Fibroblast of pulmonary artery (primary cell): ENCODE measurements at places on chromosomes 1 and 21.

- no peak for DNase-seq
These were observed 42.2 kb downstream of the ECE1 start for GRCh38 chr1:21247892-21248715.

DNA sequence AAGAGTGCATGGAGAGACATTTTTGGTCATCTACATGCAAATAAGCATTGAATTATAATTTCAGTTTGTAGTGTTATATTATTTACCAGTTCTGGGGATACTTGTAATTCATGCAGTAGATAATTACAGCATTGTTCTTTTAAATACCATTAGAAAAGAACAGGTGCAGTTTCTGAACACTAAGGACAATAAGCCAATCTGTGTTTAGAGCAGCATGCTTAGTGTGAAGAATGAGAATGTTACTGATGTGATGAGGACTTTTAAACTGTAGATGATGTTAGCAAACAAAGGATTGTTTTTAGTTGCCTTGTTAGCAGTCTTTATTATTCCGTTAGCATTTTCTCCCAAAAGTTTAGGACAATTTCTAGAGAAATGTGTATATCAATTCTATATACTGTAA, 348.3 kb downstream of the BRINP3 start:
- no peak for DNase-seq

DNA sequence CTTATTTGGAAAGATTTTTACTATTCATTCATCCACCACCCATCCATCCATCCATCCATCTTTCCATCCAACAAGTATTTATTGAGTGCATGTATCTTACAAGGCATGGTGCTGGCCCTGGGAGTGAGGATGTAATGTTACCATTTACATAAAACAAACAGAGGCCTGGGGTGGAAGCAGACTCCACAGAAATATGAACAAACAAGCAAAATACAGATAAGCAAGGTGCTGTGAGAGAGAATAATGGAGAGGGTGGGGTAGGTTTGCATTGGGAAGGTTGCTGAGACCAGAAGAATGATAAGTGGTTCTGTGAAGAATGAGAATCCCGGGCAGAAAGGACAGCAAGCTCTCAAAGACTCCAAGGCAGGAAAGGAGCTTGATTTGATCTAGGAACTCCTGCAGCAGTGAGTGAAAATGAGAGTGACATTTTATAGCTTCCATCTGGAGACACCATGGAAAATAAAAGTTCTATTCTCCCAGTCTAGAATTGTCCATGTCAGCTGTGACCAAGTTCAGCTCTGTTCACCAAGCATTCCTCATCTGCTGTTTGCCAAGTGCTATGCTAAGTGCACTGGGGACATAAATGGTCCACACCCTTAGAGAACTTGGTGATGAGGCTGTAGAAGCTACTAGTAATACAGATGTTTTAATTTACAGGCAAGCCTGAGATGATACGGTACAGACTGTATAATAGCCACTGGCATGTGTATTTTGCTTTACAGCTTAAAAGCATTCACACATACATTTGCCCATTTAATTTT, 75.3 kb downstream of the PEX14 start:
- DNase-seq, result no peak

DNA sequence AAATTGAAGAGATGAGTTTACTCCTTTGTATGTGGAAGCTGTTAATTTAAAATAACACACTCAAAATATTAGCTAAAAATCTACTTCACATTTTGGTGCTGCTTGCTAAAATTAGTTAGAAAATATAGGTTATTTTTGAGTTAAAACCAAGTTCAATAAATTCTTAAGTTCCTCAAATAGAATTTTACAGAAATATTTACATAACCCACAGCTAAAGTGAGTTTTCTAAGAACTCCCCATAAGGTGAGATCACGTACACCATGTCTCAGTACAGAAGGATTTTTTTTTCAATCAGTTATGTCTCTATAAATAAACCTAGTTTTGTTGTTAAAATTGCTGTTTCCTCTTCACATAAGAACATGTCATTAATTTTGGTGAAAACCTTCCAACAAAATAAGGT, 108.0 kb downstream of the SDCCAG8 start:
- DNase-seq, result no peak

DNA sequence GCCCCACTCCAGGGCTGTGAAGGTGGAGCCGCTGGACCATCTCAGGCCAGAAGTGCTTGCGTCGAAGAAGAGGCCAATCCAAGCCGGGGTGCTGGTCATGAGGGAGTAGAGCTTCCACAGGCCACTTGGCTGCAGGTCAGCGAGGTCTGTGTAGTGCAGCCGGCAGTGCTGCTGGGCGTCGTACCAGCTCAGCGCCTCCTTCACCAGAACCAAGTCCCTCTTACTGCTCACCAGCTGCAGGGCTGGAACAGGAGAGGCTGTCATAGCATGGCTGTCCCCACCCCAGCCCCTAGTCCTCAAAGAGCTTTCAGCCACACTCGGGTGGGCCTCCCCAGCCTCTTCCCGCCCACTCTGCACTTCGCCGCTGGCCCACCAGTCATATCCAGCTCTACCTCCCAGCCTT, 2.2 kb downstream of the CLEC20A start:
- DNase-seq, result no peak

GRCh38 chr1:53697721-53698383, 41.1 kb downstream of the GLIS1 start:
- DNase-seq, result peak; percentile 52

DNA sequence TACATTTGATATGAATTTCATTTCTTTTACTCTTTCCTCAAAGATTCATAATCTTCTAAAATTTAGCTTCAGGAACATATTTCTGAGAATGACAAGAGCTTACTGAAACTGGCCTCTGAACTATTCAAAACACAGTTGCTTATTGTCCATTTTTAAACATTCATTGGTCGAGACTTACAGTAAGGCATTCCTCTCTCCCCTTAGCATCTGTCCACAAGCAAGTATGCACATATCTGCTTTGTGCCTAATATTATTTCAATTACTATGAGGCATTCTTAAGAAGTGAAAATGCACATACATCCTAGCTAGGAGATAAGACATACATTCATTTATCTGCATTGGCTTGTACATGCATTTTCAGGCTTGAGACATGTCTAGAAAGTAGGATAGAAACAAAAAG, 488.7 kb downstream of the PTBP2 start:
- no peak for DNase-seq

DNA sequence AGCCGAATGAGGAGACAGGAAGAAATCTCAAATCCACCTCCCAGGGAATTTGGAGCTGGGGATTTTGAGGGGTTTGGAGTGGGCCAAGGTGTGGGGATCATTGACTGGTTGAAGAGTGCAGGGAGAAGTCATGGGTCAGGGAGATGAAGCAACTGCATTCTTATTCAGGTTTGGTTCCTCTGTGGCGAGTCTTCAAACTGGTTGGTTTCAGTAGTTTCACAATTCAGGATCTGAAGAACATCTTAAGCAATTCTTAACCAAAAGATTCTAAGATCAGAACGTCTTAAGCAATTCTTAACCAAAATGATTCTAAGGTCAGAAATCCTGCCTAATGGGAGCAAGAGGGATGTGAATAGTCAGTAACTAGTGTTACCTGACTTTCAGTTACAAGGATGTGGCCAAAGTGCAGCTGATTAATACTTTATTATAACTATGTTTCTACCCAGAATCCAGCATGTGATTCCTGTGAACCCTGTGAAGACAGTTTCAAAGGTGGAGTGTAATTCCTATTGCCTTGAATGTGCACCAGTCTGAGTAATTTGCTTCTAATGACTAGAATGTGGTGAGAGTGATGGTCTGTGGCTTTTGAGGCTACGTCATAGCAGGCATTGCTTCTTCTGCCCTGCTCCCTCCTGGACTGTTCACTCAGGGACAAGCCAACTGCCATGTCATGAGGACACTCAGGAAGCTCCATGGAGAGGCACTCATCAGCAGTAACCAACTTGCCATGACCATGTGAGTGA, 61.2 kb downstream of the OLFML3 start:
- peak; percentile 11 for DNase-seq

GRCh38 chr1:248111157-248111556, 16.2 kb downstream of the OR2L13 start:
- no peak for DNase-seq

- peak; percentile 23 for DNase-seq
These were observed 524 bp downstream of the COPA start for GRCh38 chr1:160342526-160342925.

DNA sequence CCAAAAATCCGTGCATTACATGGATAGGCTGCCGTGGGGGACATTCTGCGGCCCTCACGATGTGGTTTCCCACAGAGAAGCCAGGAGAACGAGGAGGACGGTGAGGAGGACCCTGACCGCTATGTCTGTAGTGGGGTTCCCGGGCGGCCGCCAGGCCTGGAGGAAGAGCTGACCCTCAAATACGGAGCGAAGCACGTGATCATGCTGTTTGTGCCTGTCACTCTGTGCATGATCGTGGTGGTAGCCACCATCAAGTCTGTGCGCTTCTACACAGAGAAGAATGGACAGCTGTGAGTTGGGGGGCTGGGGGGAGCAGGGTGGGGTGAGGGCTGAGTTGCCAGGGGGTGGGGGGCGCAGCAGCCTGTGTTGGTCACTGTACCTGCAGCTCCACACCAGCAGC, 13.2 kb downstream of the PSEN2 start:
- no peak for DNase-seq

GRCh38 chr1:201999625-202000238, 10.7 kb upstream of the ELF3 start:
- DNase-seq, result peak; percentile 63

DNA sequence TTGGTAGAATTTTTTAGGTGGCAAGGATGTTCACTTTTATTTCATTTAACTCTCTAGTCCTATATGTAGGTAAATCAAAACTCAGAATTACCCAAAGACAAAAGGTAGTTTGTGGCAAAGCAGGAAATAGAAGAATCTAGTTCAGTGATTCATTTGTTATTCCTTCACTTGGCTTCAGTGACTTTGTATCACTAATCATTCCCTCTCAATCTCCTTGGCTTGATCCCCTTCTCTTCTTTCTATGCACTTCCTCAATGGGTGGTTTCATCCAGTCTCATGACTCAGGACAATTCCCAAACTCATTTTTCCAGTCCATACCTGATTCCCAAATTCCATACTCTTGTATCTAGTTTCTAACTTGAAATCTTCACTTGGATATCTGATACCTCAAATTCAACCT, 64.9 kb downstream of the PRKACB start:
- no peak for DNase-seq

- DNase-seq, result no peak
These were observed 52.0 kb downstream of the ECE1 start for GRCh38 chr1:21238141-21238800.

DNA sequence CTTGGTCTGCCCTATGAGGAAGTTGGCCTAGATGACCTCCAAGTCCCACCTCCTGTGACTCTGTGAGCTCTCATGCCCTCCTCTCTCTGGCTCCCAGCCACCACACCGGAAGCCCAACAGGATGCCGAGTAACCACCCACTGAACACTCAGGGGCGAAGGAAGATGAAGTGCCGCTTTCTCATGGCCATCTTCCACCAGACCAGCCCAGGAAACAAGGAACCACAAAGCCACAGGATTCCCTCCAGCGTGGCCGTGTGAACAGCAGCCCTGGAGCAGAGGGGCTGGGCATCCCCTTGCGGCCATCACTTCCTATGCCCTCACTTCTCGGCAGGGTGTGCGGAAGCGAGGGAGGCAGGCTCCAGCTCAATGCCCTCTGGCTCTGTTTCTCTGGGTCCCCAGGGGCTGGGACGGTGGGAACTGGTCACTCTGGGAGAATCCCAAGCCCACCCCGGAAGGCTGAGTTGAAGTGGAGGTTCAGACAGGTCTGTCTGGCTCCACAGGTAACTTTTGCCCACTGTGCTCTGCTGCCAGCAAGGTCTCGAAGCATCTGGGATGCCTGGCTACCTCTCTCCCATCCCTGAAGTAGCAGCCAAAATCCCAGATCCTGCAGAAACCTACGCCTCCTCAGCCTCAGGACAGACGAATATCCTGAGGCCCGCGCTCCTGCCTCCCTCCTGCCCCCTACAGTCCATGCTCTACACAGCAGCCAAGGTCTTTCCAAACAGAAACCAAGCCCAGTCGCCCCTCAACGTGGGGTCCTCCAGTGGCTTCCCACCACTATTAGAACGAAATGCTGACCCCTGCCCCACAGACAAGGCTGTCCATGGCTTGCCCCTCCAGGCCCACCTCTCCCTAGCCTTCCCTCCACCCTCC, 44.2 kb upstream of the ECE1 start:
- peak; percentile 84 for DNase-seq

GRCh38 chr1:198491028-198491427, 49.5 kb downstream of the ATP6V1G3 start:
- no peak for DNase-seq

DNA sequence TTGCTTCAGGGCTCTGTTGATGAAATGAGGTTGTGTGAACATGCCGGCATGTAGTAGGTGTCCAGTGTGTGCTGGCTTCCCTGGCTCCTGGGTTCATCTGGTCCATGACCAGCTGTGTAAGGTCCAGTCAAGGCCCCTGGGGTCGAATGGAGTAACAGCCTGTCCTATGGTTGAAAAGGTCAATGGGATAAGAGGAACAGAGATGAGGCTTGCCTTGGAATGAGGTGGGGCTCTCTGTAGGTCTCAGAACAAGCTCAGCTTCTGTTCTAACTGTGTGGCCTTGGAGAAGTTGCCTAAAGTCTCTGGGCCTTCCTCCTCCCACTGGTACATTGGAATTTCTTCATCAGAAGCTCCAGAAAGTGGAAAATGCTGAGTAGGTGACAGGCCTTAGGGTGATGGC, 26.6 kb downstream of the RPS6KA1 start:
- no peak for DNase-seq

- DNase-seq, result no peak
These were observed 9.4 kb downstream of the FCAMR start for GRCh38 chr1:206960676-206961386.

- DNase-seq, result peak; percentile 89
These were observed 8.1 kb upstream of the INKA2 start for GRCh38 chr1:111747282-111747734.

DNA sequence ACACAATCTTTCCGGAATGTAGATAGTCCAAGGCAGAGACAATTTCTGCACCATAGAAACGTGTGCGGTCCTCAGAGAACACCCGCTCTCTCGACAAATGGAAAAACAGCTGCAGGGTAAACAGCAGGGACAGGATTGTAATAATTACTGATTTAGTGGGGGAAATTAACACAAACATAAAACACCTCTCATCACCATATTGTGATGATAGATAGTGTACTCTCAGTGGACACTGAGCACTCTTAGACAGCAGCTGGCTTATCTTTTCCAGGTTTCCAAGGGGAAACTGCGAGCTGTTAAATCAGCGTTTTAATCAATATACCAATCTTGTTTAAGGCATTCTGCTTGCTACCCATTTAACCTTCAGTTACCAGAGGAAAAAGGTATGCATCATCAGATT, 277.1 kb downstream of the AKT3 start:
- no peak for DNase-seq

GRCh38 chr1:227758366-227758765, 23.1 kb downstream of the SNAP47 start:
- no peak for DNase-seq

DNA sequence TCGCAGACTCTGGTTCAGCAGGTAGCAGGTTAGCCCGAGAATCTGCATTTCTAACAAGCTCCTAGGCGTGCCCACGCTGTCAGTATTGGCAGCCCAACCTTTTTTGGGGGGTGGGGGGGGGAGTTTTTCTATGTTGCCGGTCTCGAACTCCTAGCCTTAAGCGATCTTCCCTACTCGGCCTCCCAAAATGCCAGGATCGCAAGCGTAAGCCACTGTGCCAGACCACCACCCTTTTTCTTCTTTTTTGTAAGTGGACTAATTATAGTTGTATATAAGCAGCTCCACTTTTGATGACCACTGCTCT, 480 bp upstream of the MIS18A start:
- no peak for DNase-seq
